Muscle of arm (tissue), 14 donors: ENCODE measurements at places on chromosomes 2 and 18.

- DNase-seq = no peak
Measured at GRCh38 chr18:75169411-75169810, 39.5 kb downstream of the PTGR3 start.

- DNase-seq = no peak
Measured at GRCh38 chr2:119207447-119207846, 16.2 kb upstream of the STEAP3 start.

GRCh38 chr2:69177063-69177771 is 164.2 kb downstream of the ANTXR1 start:
- DNase-seq = no peak

DNA sequence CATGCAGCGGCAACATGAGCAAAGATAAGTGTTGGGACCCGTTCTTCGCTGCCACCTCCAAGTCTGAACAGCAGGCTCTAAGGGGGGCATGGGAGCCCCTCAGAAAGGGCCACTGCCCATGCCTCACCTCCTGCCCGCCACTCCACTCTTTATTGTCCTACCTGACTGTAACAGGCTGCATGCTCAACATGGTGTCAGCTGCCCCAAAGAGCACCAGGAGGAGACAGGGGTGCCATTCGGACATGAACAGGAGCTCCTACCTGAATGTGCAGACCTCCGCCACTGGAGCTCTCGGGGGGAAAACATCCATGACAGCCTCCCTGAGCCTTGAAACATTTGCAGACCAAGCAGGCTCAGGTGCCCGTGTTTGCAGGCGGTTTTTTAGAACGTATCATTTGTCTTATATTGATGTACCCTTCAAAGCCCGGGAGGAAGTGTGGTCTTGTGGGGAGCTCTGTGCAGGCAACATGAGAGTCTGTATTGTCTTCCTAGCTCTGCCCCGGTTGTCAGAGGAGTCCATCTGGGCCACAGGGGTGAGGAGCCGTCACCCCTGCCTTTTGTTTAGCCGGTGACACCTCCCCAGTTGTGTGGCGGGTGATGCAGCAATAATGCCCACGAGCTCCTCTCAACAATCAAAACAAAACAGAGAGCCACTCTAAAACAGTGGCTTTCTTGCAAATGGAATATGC is 35.1 kb upstream of the CD8A start:
- DNase-seq = no peak
